ENCODE measurements at places on chromosomes 11 and 22. TPM values are rescaled to one million over a fixed set of nuclear protein-coding genes. Genes with fewer than 3 reads are reported as not detected.
A peak's percentile ranks its signal among the peaks of the same experiment; 100 is the strongest.

OR51A4 gene
- not detected for total RNA-seq

OR52N4 gene
- not detected for total RNA-seq

PRAME gene
- not detected for total RNA-seq

DNA sequence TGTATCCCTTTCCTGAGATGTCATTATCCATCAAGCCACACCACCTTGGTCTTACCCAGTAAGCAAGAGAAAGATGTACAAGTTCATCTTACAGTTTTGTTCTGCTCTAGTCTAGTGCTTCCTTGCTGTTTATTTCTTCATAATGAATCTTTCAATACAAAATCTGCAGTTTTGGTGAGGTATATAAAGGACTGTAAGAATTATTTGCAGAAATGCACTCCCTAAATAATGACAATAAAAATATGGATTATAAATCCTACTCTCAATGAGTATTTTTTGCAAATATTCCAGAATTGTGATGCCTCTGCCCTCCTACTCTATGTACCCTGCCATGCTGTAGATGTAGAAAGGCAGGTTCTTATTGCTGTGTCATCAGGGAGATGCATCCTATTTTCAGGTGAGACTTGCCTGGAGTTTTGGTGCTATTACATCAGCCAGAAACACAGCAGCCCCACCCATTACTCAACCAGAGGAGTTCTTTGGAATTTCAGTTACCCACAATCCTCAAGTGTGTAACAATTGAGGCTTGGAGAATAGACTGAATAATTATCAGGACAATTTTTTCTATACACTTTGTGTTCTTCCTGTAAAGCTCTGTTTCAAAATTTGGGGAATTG lies at the start of gene OR10S1:
Gene OR10S1, minus strand, starts transcription at position 51 of the 617 bp plus-strand sequence. CDS start 117 bp downstream, outside the sequence.
- DNase-seq: no peak

- no peak for DNase-seq
Observed at GRCh38 chr11:214083-214482, 6.6 kb downstream of the RIC8A start.

DNA sequence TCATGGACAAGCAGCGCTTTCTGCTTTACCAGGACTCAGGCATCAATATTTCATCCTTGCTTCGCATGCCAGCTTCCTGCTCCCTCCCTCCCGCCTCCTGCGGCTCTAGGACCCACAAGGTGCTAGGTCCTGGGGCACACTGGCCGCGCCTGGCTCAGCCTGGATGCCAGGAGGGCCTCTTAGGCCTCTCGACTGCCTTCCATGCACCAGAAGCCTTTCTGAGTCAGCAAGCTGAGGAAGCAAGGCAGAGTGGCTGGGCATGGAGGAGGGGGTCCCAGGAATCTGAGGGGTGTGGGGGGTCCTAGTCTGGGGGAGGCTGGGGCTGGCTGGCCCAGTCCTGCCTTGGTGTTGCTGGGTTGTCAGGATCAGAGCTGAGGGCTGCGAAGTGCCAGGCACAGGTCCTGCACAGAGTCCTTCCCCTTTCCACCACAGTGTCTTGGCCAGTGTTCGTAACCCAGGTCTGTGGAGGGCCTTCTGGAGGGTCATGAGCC lies 61.0 kb upstream of the THY1 start:
- no peak for DNase-seq

GRCh38 chr22:46219636-46220035 lies 30.5 kb downstream of the CDPF1 start:
- no peak for DNase-seq

- no peak for DNase-seq
Observed at GRCh38 chr11:57646799-57647303, 2.9 kb downstream of the YPEL4 start.

DNA sequence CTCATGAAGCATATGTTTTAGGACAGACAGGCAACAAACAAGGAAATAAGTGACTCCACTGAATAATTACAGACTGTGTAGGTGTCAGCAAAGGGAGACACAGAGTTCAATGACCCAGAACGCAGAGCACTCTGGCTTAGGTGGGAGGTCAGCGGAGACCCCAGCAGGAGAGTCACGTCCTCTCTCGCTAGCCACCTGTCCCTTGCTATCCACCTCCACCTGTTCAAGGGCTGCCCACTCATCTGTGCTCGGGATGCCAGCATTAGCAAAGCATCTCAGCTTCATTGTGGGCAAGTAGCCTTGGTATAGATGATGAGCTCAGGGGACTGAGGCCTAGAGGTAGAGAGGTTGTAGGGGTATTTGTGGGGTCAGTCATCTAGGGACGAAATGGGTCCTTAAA lies 21.8 kb upstream of the ATXN10 start:
- no peak for DNase-seq

DNA sequence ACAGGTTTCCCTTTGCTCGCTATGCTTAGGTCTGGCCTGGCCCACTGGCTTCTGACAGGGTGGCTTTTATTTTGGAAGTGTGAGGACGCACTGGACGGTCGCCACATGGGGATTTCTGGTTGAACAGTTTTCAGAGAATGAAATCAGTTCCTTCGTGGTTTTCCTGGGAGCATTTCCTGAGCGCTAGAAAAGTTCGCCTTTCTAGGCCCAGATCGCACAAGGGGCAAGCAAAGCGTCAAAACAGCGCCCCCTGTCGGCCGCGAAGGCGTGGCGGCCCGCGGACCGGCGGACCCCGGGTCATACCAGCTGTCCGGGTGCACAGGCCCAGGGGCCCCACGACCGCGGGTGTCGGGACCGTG lies 12.7 kb upstream of the CYP2R1 start:
- peak; percentile 66 for DNase-seq

Data from dorsolateral prefrontal cortex (tissue), 122 donors.